ENCODE measurements at places on chromosomes 1 and 21.

DNA sequence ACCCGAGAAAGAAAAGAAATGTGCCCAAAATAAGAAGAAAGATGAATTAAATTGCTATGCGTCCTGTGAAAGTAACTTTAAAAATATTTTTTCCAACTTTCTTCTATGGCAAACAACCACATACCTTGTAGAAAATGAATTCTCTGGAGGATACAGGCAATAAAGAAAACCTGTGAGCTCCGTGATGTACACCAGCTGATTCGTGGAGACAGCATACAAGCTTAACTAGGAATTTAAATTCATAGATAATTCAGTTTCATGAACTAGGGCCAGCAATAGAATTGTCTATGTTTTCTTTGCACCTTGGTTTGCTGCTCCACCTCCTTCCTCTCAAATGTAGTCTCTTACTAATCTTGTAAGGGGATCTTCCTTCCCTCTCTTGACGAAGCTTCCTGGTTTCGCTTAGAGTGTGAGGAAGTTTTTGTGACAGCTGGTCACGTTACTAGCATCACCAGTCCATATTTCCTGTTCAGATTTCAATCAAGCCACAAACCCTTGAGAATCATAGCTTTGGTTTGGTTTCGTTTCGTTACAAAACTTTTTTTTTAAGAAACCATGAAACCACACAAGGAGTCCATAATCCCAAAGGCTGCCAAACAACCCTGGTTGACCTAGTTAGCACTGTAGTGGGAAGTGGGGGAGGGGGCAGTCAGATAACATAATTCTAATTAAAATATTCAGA lies 35.8 kb downstream of the GREM2 start:
- DNase-seq: no peak

GRCh38 chr1:55695151-55695550 lies 480.0 kb upstream of the USP24 start:
- DNase-seq: no peak

DNA sequence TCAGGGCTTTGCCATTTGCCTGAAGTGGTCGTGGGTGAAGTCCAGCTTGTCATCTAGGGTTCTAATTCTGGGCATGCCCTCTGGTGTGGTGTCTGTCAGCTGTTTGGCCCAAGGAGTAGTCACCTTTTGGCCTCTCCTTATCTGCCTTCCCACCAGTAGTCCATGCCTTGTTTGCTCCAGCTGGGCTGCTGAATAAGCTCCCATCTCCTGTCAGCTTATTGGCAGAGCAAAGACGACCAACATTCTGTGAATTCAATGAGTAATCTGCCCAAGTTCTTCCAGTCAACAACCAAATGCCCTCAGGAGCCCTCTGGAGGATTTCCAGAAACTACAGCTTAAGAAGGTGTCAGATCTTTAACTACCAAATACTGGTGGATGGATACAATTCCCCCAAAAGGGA lies 7.0 kb downstream of the BCAN start:
- DNase-seq: no peak

GRCh38 chr1:205260948-205261732 lies 33.4 kb downstream of the TMCC2 start:
- no peak for DNase-seq

DNA sequence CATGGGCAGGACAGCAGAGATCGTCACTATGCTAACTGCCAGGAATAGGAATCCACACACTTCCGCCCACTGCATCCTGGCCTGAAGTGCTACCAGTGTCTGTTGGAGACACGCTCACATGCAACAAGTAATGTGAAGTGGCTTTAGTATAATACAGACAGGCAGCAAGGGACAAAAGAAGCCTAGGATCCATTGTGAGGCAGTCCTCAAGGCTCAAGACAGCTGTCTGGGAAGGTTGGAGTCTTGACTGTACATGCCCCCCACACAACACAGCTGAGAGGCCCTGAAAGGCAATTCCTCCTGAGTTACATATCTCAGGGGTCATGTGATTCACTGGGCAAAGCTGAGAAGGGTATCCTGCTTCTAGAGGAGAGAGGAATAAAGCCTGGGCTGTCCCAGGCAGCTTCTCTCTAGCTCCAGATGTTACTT lies 39.9 kb upstream of the CD1D start:
- DNase-seq: no peak

DNA sequence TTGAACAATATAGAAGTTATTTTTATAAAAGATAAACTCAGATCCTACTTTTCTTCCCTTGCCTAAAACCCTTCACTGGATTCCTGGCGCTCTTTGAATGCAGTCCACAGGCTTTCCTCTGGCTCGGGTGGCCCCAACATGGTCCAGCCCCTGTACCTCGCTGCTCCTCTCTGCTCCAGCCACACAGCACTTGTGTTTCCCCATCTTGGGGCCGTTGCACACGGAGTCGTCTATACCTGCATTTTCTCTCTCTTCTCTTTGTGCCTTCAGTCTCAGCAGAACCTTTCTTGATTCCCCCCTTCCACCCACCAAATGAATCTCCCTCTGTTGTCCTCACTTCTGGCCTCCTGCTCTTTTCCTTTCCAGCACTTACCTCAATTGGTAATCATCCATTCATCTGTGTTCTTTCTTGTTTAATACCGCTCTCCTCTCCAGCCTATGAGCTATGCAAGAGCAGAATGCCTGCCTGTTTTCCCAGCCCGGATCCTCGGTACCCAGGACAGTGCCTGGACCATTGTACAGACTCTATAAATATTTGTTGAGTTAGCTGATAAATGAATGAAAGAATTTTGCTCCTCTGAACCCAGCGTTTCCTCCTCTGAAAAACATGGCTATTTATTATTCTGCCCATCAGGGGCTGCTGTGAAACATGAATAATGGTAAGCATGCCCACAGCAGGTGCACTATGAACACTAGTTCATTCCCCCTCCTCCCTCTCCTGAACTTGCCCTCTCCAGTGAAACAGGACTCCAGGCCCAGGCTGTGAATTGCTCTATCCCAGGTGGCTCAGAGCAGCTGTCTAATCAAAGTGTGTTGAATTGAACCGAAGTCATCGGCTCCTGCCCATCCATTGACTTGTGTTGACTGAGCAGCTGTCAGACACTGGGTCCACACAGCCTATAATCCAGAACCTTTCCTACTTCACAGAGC lies 266.9 kb downstream of the PTPRU start:
- no peak for DNase-seq

DNA sequence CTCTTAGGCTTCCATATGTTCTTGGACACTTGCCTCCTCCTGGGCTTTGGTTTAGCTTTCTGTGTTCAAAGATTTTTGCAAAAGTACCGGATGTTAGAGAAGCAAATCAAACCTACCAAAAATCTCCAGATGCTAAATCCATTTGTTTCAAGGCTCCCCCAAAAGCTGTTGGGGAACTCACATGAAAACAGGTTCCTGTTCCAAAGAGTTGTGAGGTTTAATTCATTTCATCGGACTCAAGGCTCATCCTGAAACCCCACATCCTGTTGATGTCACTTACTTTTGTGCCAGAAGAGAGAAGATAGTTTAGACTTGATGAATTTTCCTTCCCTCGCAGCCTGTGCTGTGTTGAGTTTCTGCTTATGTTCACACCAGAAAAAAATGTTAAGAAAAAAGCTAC lies 41.7 kb upstream of the RXRG start:
- DNase-seq: no peak

- no peak for DNase-seq
These were observed 74.9 kb upstream of the CNIH3 start for GRCh38 chr1:224541072-224541790.

DNA sequence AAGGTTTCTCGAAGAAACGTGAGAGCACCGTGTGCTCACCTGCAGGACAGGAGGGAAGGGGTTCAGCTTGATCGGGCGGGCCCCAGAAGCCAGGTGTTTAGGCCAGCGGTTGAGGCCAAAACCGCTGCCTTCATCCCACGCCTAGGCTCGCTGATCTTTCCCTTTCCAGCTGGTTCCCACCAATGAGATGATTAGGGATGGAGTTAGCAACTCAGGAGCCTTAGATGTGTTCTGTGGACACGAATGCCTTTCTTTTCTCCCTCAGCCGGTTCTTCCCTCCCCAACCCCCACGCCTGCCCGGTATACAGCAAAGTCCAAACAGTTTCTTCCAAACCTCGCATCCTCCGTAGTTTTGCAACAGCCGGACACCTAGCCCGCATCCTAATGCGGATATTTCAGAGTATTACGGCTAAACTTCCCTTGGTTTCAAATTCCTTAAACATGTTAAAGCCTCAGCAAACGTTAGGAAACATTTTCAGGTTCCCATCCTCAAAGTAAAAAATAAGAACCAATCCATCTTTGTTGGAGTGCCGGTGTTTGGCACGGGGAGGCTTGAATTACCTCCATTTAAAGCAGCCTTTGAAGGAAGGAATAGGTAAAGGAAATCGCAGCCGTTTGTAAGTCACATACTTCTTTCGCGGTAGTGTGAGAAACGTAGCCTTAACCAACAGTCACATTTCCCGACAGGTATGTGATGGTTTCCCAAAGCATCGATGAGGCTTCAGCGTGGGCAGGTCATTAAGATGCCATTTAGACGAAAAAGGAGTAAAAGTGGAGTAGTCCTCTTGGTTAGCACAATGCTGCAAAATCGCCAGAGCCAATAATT lies 1.1 kb downstream of the LRRC8C start:
- DNase-seq: peak; percentile 25

DNA sequence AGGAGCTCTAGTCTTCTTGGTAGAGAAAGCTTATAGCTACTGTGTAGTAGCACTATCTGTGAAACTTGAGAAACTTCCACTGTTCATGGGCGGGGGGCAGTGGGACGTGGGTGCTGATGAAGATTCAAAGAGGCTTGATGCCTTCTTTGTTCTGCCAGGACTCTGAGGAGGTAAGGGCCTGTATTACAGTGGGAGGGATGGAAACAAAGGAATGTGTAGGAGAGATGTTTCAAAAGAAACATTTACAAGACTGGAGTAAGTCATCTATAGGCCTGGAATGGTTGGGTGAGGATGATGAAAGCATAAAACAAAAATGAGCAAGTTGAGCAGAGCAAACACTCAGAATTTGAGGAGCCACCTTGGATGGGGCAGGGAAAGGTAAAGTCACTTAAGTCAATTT lies 89.4 kb downstream of the C1orf21 start:
- DNase-seq: no peak

GRCh38 chr1:163321311-163322305 lies at the start of gene NUF2:
Gene NUF2 (plus strand): TSS chr1:163321954. CDS start chr1:163326052, 4,098 bp downstream.
- DNase-seq: peak; percentile 96

DNA sequence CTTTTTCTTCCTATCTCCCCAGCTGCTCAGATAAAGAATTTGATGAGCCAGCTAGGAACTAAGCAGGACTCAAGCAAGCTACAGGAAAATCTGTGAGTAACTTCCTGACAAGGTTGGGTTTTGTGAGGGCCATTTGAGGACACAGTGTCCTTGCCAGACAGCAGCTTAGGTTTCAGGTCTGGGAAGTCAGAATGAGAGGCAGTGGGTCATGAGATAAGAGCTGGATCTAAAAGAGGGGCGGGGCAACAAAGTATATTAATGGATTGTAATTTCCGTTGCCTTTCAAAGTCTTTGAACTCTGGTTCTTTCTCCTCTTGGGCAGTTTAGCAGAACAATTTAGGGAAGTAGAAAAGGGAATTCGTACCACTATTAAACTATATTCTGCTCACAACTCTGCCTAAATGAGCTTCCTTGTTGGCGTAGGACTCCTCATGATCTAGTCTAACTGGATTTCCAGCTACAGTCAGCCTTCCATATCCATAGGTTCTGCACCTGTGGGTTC lies 16.6 kb downstream of the STX12 start:
- DNase-seq: no peak

DNA sequence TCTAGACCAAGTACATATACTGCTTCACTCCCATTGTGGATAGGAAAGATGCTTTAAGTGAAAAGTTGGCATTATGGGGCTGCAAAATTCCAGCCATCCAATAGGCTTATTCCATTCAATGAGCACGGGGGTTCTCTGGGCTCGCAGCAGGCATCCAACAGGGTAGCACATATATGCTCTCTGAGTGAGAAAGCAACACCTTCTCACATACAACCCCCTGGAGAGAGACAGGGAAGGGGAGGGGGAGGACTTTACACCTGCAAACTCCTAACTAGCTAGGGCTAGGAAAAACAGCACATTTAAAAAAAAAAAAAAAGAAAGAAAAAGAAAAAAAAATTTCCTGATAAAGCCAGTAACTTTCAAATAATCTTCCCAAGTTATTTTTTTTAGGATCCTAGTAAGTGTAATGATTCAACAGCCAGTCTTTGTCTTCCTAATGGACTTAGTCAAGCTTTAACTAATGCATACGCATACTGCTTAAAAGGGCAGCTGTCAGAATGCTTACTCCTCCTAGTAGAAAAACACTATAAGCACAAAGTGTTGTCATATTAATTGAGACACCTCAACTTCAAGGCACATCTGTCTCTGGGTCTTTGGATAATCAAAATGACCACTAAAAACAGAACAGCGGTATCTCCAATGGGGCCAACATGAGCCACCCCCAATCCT lies 18.7 kb downstream of the PSMB2 start:
- no peak for DNase-seq

GRCh38 chr1:152410028-152410427 lies 4.0 kb downstream of the CRNN start:
- no peak for DNase-seq

DNA sequence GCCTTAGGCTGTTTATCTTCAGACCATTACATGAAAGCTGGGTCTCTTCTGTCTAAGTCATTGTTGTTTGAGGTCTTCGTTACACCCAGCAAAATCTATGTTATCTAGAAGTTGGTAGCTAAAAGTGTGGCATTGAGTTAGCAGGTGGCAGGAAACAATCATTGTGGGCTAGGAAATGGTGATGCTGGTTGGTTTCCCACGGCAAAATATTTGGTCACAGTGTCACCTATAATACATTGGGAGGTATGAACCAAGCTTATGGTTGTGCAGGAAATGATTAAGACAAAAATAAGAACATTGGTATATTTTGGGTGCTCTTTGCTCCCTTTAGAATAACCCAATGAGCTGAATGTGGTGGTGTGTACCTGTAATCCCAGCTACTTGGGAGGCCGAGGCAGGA lies 169.7 kb downstream of the TRIM33 start:
- DNase-seq: no peak

DNA sequence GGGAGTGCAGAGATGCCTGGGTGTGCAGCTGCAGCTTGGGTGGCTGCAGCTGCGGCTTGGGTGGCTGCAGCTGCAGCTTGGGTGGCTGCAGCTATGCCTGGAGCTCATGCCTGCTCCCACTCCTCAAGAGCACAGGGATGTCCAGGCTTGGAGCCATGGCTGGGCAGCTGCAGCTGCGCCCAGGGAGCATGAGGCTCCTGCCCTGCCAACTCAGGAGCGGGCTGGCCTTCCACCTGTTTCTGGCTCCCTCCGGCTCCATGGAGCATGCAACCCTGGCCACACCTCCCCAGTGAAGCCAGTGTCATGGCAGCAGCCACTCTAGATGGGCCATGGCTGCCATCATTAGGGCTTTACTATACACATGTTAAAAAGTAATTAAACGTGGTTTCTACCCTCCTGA lies 21.1 kb downstream of the GBP1 start:
- no peak for DNase-seq

DNA sequence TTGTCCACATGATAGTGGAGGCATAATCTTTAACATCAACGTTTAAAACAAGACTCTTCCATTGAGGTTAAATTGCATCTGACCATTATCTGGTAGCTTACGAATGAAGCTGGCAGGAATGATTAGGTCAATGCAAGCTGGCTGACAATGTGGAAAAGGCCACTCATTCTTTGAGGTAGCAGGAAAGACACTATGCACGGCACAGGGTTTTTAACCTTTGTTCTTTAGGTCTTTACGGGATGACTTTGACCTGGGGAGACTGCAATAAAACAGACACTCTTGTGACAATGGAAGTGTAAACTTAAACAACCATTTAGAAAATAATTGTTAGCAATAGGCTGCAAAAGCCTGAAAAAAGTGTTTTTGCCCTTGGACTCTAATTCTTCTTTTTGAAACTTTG lies 193.8 kb upstream of the FOXD3 start:
- DNase-seq: no peak
